Fibroblast of skin of right quadriceps (primary cell): ENCODE measurements at places on chromosomes 1 and 21.

GRCh38 chr1:159594625-159595405 lies 7.2 kb downstream of the APCS start:
- peak; percentile 38 for DNase-seq

DNA sequence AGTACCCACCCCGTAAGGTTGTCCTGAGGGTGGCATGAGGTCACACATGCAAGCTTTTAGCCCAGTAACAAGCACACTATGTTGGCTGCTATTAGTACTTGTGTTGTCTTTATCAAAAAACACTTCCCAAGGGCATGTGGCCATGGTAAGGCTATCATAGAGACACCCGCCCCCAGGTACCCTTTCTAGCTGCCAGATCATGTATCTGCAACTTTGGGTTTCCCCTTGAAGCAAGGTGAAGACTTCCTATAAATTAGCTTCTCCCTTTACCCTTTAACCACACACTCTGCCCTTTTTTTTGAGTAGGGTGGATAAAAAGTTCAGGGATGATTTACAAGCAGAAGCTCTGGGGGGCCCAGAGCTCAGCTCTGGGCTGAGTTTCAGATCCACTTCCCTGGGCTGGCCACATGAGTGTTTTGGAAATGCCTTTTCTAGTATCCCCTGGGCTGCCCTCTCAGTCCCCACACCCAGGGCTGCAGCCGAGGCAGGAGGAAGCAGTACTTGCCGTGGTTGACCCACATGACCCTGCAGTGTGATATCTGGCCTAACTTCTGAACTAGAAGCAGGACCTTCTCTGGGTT lies 2.0 kb downstream of the ZDHHC18 start:
- DNase-seq: no peak

GRCh38 chr1:202703191-202703590 lies 7.1 kb downstream of the SYT2 start:
- DNase-seq: no peak

GRCh38 chr1:156480016-156480370 lies 20.6 kb downstream of the MEF2D start:
- DNase-seq: no peak

DNA sequence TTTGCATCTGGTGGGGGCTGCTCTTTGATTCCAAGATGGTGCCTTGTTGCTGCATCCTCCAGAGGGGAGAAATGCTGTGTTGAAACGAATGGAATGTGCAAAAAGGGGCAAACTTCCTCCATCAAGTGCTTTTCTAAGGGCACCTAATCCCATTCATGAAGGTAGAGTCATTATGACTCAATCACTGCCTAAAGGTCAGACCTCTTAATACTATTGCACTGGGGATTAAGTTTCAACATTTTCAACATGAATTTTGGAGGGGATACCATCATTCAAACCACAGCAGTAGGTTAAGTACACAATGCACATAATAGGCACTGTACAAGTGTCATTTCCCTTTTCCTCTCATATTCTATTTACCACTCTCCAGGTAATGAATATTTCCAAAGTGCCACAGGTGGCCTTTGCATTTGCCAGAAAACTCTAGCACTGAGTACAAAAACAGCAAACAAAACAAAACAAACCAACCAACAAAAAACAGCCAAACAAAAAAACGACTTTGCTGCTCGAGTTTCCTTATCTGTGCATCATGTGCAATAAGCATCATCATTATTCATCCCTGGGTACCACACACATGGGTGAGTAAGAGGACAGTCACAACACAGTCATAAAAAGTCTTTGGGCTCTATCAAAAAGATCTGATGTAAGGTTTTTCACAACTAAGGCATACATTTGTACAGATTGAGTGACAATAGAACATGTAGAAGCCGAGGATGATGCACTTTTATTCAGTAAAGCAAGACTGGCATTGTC lies 42.5 kb downstream of the IFI44 start:
- DNase-seq: peak; percentile 67

- DNase-seq: no peak
Observed at GRCh38 chr1:5001466-5001865, 347.1 kb downstream of the AJAP1 start.

DNA sequence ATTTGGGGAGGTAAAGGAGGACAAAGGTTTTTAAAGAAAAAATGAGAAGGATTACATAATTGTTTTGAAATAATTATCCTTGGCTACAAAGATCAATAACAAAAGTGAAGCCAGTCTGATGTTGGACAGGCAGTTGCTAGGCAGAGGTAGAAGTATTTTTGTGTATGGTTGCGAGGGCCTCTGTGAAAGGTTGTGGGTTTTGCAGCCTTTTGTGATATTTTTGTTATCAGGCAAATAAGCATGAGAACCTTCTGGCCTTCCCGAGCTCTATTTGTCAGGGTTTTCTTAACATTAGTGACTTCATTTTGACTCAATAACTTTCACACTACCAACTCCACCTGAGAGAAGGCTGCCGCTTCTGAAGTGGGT lies 39.2 kb downstream of the CAPN9 start:
- DNase-seq: no peak

DNA sequence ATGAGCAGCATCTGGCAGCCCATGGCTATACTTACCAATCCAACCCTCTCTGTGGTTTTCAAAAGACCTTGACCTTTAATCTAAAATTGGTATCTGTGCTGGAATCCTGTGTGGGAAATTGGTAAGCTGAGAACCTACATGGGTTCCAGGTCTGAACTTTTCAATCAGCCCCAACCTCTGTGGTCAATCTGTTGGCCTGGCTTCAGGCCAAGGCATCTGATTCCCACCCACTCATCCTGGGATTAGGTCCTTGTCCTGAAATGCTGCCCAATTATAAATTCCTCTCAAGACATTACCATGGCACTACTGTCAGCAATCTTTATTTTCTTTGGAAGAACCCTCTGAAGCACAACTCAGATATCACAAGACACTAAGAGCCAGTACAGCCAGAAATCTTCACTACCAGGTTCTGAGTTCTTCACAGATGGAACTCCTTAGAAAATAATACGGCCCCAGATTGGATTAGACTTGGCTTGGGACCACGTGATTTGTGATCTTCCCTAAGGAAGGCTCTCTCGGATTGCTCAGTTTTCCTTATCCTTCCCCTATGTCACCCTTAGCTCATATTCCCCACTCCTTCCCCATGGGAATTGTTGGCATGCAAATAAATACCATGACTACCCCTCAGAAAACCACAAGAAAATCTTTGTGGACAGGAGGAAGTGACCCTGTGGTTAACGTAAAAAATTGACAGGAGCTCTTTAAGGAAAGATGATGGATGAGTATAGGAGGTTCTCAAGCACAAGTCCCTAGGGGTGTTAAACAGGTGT lies 207.9 kb upstream of the ST6GALNAC5 start:
- DNase-seq: peak; percentile 66

GRCh38 chr1:178500091-178500770 lies 3.5 kb upstream of the CLEC20A start:
- DNase-seq: no peak

- no peak for DNase-seq
Observed at GRCh38 chr1:39901464-39901713, 328 bp downstream of the MYCL start.
